Naive thymus-derived CD8-positive, alpha-beta T cell (primary cell): ENCODE measurements at places on chromosomes 1 and 21. TPM values are rescaled to one million over a fixed set of nuclear protein-coding genes. Genes with fewer than 3 reads are reported as not detected.

GRCh38 chr1:225847610-225848009 lies 34.6 kb downstream of the TMEM63A start:
- DNase-seq: no peak

DNA sequence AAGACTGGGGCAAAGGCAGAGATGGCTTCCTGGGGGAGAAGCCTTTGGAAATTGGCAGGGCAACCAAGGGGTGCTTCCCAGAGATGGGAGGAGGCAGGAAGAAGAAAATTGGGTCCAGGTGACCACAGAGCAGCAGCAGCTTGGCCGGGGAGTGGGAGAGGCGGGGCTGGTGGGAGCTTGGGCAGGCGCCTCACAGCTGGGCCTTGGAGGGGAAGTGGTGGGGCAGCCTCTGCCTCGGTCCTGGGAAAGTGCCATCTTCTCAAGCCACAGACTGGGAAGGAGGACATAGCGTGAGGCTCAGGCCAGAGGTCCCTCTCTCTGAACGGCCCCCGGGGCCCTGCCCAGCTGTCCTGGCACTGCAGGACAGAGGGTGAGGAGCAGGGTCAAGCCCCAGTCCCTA lies 24.0 kb upstream of the WASF2 start:
- DNase-seq: no peak

DNA sequence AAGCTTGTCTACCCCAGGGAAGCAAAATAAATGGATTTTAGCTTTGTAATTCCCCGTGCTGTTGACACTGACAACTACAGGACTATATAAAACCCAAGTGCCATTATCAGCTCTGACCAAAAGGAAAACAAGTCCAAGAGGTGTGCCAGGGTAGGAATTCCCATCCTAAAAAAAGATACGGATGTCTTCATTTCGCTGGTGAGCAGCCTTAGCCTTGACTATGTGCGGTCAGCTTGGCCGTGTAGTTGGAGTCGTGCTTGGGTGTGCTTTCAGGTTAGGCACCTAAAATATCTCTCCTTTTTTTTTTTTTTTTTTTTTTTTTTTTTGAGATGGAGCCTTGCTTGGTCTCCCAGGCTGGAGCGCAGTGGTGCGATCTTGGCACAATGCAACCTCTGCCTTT lies 28.9 kb upstream of the ACTN2 start:
- no peak for DNase-seq

WNT2B gene
- total RNA-seq: 0.21 TPM

CREB3L4 gene
- total RNA-seq: 11.1 TPM

- DNase-seq: no peak
These were observed 28.8 kb downstream of the MT1HL1 start for GRCh38 chr1:236975461-236975860.

- DNase-seq: no peak
These were observed 6.9 kb upstream of the TNNT2 start for GRCh38 chr1:201384406-201384782.

- DNase-seq: no peak
These were observed 10.4 kb downstream of the HYI start for GRCh38 chr1:43443197-43443946.

- DNase-seq: no peak
These were observed 10.3 kb downstream of the WLS start for GRCh38 chr1:68221980-68222373.

JTB gene
- total RNA-seq: 120 TPM

FCGR3A gene
- 0.74 TPM for total RNA-seq

MYCL gene
- not detected for total RNA-seq

DNA sequence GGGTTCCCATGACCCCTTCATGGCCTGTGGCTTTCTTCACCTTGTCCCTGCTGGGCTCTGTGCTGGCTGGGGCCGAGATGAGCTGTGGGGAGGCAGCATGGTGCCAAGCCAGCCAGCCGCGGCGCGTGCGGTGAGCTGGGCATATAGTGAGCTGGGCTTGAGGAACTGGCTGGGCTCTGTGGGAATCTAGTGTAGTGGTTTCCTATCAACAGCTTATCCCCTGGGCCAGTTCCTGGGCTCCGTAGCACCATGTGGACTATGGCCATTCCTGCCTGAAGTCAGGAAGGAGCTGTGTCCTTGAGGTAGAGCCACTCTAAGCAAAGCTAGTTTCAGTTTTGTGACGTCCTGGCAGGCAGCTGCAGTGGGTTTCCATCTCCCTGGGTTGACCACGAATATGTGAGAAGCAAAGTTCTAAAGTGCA lies 1.8 kb downstream of the NCMAP start:
- no peak for DNase-seq

DNA sequence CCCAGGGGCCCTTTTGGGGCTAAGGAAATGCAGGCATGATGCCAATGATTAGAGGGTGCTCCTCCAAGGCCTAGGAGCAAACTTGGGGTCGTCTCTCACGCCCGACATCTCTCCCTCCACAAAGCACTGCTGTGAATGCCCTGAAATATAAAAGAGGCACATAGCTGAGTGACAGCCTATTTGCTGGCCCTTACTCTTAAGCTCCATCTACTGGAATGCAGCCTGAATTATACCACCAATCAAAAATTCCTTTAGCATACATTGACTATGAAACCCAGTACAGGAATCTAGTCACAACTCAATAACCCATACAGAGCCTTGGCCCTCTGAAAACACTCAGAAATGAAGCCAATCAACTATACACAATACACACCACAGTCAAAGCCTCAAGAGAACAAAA lies 105.5 kb downstream of the LRIG2 start:
- no peak for DNase-seq

DNA sequence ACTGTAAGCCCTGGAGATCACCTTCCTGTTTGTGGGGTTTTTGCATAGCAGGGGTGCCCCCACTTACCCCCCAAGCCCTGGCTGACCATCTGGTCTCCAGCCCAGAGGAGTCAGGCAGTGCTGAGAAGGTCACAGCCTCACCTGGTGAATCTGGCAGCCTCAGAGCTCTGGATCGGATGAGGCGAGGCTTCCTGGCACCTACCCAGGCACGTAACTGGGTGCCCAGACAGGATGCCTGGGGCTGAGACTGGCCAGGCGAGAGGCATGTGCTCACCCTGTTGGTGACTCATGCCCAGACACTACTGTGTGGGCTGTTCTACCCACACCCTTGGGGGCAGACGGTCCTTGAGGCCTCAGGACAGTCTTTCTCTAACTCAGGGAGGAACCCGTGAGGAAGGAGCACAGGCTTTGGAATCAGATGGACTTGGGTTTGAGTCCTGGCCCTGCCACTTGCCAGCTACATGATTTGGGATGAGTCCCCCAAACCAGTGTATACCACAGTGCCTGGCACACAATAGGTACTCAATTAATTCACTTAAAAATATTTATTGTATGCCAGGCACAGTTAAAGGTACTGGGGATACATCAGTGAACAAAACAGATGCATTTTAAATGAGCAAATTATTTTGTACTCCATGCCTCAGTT lies 15.1 kb upstream of the PADI3 start:
- no peak for DNase-seq

GRCh38 chr1:51621161-51621560 lies 4.3 kb downstream of the OSBPL9 start:
- DNase-seq: no peak
